ENCODE measurements at places on chromosomes 13 and 19.

DNA sequence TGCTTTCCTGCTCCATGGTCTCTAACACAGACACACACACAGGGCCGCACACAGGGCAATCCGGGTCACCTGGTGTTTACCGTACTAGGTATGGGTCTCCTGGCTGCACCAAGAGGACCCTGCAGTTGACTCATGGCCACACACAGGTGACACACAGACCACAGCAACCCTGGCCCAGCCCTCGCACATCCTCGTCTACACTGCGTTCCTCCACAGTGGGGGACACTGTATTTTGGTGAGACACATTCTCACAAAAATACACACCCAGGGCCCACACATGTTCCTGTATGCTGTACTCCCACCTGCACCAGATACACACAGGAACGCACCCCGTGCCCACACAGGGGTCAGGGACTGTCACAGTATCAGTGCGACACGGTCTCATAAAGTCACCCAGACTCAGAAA lies 12.8 kb downstream of the PDE4A start:
- no peak for DNase-seq

- DNase-seq = no peak
These were observed 14.3 kb upstream of the FKRP start for GRCh38 chr19:46731584-46731983.

DNA sequence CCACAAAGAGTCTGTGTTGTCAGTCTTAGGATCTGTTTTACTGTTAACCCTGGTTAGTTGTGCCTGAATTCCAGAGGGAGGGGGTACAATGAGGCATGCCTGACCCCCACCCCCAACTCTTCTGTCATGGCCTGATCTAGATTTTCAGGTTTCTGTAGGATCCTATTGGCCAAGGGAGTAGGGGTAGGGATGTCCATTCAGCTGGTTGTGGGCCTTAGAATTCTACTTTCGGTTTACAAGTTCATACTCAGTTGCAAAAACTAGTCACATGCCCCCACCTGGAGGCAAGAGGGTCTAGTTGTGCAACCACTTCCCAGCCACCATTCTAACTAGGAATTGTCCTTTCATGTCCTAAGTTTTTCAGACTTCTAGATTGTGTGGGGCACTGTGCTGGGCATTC lies 94.3 kb upstream of the MBNL2 start:
- DNase-seq = no peak

DNA sequence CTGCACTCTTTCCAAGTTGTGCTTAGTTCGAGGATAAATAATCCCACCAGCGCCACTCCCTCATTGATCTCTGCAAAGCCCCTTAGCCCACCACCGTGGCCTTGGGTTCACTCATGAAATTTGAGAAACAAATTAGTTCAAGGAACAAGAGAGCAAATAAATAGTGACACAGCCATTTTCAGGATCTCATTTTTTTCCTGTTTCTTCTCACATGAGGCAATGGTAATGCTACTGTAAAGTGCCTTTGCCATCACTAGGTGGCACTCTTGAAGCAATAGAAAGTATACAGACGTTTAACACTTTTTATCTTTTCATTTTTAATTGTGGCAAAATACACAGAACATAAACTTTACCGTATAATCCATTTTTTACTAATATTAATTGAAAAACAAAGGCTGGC lies 76.8 kb upstream of the ZNF835 start:
- DNase-seq = no peak

DNA sequence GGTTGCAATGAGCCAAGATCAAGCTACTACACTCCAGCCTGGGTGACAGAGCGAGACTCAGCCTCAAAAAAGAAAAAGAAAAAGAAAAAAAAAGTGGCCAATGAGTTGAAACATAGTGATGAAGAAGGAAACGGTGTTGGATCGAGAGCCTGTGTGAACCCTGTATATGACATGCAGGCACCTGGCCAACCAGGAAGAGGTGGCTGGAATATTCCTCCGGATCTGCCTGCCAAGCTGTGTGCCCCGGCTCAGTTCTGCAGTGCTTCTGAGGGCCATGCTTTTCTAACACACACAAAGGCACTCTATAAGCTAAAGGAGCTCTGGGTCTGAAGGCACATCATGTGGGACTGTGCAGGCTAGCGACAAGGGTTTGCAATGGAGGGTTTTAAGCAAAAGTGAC lies 3.7 kb upstream of the ZNF444 start:
- no peak for DNase-seq

GRCh38 chr19:49431330-49431749 lies 6.2 kb downstream of the GFY start:
- DNase-seq = no peak

- no peak for DNase-seq
These were observed 3.8 kb downstream of the MAMSTR start for GRCh38 chr19:48715681-48716171.

- no peak for DNase-seq
These were observed 590 bp upstream of the LGI4 start for GRCh38 chr19:35135389-35135909.

GRCh38 chr13:35812736-35813135 lies 318.4 kb downstream of the DCLK1 start:
- DNase-seq = no peak

DNA sequence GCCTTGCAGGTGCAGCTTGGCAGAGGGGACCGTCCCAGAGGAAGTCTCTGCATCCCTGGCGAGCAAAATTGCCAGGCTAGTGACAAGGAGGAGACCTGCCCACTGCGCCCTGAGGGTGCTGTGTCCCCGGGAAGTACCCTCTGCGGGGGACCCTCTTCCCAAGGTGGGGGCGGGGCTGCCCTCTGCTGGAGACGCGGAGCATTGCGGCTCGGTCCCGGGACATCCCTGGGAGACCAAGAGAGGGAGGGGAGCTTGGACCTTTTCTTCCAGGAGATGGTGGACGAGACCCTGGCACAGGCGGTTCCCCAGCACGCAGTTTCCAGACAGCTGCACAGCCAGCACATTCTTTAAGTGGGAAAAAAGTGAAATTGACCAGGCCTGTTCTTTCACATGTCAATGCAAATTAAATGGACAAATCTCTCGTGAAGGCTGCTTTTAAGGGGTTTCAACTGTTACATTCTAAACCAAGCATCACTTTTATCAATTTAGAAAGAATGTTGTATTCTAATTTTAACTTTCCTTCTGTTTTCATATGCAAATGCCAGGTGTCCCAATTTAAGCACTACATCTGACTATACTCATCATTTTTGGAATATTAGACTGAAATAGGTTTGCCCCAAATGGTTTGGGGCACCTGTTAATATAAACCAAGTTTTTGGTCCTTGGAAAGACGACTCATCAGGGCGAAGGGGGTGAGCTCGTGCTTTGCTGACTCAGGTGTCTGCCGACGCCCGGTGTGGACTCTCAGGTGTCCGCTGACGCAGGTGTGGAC lies 60.7 kb downstream of the MCF2L start:
- no peak for DNase-seq

DNA sequence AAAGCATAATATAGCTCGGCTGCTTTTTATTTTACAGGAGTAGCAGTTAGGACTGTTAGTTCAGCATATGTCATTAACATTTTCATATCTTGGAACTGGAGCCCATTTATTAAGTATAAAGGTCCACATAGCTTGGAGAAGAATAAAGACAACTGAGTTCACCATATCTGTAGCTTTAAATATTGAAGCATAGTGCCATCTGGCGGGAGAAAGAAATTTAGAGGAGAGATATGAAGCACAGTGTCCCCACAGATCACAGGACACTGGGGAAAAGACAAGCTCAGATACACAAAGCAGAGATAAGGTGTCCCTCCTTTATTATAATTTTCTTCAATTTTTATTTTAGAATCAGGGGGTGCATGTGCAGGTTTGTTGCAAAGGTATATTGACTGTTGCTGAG lies 104.7 kb upstream of the FREM2 start:
- DNase-seq = no peak

DNA sequence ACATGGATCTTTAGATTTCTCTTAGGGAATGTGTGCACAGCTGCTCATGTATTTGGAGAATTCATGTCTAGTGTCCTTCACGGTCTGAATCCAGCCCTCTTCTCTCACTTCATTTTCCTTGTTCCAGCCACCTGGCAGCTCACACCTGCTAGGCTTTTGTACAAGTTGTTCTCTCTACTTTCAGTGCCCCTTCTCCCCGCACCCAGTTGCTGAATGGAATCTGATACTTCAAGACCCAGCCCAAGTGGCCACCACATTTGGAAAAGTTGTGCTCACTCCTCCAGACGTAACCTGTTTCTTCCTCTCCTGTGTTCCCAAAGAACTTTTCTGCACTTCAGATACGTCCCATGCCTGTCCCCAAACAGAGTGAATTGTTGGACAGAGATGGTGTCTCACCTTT lies 235.6 kb downstream of the SHISA2 start:
- DNase-seq = no peak

- DNase-seq = no peak
These were observed 73.8 kb downstream of the CCDC70 start for GRCh38 chr13:51935326-51936171.

GRCh38 chr13:101127741-101128353 lies 288.5 kb downstream of the NALCN start:
- DNase-seq = no peak

GRCh38 chr13:21657538-21657937 lies 13.3 kb upstream of the FGF9 start:
- DNase-seq = no peak

Measured in activated CD4-positive, CD25-positive, alpha-beta regulatory T cell treated with anti-CD3 and anti-CD28 coated beads, Interleukin-2, amount 50 U/mL, for 16 hours (primary cell).